ENCODE measurements at places on chromosomes 7 and 10.

DNA sequence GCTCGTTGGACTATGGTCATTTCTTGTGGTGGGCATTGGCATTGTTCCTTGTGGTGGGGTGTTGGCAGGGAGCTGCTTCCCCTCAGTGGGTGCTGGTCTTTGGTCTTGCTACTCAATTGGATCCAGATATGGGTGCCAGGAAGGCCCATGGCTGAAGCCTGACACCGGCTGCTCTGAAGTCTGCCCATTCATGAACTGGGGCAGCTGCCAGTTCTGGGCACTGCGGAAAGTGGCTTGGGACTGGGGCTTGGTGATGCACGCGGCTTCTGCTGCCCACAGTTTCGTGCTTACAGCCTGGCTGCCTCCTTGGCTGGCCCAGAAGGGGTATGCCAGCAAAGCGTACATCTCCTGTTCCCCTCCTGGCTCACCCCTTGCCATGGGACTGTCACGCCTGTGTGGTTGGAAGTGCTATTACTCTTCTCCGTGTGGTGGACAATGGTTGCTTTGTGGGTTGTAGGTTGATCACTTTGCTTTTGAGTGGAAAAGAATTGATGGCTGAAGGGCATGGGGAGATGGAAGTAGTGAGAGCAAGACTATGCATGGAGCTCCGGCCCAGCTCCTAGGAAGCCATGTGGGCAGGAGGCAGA, 54.7 kb downstream of the ADAMTS14 start:
- no peak for DNase-seq

DNA sequence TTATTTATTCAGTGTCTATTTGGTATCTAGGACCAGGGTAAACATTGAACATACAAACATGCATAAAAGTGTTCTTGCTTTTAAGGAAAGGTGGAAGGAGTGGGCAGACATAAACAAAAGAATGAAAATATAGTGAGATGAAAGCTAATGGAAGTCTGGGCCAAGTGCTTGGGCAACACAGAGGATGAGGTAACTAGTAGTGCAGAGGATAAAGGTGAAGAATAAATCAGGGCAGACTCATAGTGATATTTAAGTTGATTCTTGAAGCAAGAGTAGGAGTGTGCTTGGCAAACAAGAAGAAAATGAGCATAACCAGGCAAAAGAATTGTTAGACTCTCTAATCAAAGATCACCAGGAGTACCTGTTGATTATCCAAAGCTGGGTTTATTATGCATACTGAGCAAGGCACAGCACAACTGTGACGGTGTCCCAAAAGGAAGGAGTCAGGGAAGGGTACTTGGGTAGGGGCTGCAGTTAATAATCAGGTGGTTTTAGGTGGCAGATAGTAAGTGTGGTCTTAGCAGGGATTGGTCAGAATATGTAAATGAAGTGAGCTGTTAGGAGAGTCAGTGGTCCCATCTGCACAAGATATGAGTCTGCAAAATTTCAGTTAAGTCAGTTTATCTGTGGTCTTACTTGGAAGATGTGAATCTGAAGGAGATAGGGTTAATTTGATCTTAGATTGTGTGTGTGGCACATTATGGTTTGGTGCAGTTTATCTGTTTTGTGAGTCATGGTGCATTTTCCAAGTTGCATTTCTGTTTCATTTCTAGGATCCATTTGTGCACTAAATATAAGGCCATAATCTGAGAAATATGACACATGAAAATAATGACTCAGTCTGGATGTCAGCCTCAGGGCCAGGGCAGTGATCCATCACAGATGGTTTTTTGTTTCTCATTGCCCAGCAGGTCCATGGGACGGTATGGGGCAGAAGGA, 30.6 kb upstream of the TAX1BP1 start:
- peak; percentile 89 for DNase-seq

- no peak for DNase-seq
Measured at GRCh38 chr10:131843089-131843595, 57.7 kb upstream of the PPP2R2D start.

GRCh38 chr10:85614566-85614965, 752.0 kb downstream of the GRID1 start:
- no peak for DNase-seq

DNA sequence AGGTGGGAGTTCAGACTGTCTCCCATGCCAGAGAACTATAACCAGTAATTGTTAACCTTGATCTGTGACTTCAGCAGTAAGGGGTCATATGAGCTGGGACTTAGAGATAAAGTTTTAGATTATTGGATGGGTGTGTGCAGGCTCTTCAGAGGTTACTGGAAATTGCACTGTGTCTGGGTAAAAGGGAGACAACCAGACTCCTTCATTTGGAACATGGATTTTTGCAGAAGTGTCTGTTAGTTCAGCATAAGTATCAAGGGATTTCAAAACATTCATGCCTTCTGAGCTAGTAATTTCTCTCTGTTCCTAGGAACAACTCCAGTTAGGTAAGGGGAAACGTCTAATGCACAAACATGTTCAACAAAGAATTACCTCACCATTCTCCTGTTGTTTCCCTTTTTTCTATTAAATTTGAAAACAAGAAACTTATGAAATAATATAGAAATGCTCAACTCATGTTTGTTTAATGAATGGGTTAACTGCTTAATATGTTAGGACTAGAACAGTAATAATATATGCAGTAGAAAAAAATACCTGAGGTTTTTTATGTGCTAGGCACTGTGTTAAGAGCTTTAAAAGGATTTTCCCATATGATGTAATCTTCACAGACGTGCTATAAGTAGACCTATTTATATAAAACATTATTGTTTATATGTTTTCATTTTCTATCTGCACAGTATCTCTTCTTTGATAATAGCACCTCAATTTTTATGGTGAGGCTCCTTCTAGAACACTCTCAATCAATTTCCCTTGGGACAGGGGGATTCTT, 233.0 kb downstream of the CACNA2D1 start:
- DNase-seq = no peak
